NCI-H446 (cell line): ENCODE measurements at places on chromosomes 2 and 18.

- no peak for DNase-seq
Measured at GRCh38 chr2:85921659-85922058, 32.9 kb upstream of the ST3GAL5 start.

- DNase-seq, result no peak
Measured at GRCh38 chr2:158826965-158827364, 31.8 kb downstream of the DAPL1 start.

DNA sequence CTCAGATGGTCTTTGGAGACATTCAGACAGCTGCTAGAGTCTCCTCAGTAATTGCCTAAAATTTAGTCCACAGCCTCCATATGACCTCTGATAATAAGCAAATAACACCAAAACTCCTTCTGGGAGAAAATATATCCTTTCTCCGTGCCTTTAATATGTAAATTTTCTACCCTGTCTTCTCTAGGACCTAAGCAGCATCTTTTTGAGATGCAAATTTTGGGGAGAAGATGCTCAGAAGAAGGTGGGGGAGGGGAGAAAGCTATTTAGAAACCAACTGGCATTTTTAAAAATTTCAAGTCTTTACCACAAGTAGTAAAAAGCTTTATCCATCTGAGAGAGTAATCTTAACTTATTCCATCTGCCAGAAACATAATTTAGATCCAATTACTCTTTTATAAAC, 120.4 kb upstream of the MSH6 start:
- no peak for DNase-seq

GRCh38 chr18:28167835-28168349, 9.0 kb downstream of the CDH2 start:
- no peak for DNase-seq

DNA sequence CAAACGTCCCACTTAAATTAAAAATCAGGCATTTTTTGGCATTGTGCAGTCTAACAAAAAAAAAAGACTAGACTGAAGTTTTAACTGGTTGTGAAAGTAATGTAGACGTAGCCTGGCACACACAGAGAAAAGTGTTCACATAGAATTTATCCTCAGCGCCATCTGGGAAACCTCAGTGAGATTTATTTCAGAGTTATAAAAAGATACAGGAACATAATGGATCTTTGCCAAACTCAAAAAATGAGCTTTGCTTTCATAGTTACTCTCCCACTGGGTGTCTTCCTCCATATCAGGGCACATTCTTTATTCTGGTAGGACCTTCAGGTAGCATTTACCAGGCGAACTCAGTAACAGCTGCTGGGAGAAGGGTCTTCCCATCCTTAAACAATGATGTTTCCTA, 532.4 kb upstream of the SALL3 start:
- no peak for DNase-seq

DNA sequence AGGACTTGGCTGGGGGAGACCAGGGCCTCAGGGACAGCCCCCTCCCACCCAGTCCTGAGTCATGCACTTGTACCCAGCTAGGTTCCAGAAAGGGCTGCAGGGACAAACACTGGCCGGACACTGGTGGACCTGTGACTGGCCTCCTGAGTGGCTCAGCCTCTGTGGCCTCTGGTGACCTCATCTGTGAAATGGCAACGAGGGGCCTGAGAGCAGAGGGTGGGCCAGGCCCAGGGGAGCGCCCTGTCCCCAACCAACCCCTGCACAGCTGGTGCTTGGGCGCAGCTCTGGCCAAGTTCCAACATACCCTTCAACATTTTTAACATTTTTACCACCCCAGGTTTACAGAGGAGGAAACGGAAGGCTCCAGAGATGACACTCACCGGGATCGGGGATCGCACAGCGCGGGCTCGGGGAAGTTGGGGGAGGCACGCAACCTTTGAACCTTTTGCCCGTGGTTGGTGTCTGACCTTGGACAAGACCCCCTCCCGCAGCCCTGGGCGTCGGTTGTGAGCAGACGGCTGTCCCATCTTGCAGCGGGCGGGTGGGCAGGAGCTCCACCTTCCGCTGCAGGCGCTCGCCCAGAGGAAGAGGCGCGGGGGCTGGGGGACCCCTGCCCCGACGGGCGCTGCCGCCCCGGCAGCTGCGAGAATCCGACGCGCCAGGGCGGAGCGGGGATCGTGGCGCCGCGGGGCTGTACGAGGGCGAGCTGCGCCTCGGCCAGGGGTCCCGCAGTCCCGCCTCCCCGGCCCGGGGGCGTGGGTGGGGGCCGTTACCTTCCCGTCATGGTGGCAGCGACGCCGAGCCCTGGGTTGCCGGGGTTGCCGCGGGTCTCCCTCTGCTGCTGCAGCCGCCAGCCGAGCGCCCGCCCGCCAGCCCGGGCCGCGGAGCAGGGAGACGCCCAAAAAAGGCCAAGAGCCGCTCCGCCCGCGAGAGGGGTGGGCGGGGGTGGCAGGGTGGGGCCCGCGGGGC, 805 bp downstream of the LIMS2 start:
- no peak for DNase-seq

DNA sequence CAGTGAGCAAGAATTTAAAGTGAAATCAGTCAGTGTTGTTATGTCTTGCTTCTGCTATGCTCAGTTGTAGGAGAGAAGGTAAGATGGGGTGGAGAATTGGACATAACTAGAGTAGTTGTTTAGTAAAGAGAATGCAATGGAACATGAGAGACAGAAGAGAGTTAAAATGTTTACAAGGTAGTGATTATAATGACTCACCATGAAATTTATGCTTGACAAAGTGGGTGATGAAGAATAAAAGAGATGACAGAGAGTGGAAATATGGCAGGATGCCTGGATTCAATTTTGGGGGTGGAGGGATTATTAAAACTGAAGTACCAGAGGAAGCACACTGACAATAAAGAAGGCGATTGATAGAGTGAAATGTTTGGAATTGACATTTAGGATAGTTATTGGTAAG, 10.6 kb downstream of the SCG2 start:
- no peak for DNase-seq
